Astrocyte of the hippocampus (primary cell): ENCODE measurements at places on chromosomes 5 and 9.

GRCh38 chr9:19551124-19551929 lies 142.5 kb downstream of the ACER2 start:
- DNase-seq: peak; percentile 2

DNA sequence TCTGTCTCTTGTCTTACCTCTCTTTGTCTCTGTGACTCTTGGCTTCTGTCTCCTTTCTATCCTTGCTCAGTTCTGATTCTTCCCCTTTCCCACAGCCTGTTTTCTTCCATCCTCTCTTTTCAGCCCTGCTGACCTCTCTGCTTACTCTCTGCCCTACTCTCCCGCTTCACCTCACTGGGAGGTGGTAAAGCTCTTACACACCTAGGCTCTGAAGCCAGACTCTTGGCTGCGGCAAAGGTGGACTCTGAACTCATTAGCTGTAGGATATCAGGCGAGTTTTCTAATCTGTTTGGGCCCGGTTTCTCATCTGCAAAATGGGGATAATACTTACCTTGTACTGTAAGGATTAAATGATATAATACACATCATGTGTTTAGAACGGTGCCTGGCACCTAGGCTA lies 11.1 kb downstream of the PCDH1 start:
- no peak for DNase-seq

DNA sequence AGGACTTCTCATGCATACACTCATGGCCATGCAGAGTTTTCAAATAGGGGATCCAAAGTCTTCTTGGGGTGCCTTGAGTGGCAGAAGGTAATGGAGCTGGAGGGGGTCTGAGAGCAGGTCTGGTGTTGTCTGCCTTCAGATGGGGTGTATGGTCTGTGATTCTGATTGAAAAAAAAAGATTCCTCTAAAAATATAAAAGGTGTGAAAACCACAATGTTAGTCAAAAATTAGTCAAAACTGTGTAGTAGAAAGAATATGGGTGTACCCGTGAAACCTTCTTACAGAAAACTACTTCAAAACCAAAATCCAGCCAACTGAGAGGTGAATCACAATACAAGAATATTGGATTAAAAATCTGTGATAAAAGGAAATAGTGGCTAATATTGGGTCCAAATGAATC lies 20.1 kb downstream of the DOCK2 start:
- no peak for DNase-seq

GRCh38 chr5:169686137-169686536 lies 49.1 kb downstream of the DOCK2 start:
- no peak for DNase-seq

GRCh38 chr5:154118893-154119336 lies 71.6 kb upstream of the GALNT10 start:
- DNase-seq: peak; percentile 63
